Hematopoietic multipotent progenitor cell treated with erythropoietin and hydrocortisone succinate and interleukin-3 and kit ligand, for 6 days (in vitro differentiated cells): ENCODE measurements at places on chromosomes 6 and 20.

GRCh38 chr20:60313191-60313590 is 355.0 kb downstream of the CDH26 start:
- no peak for DNase-seq

GRCh38 chr6:65680232-65680631 is 26.8 kb downstream of the EYS start:
- DNase-seq = no peak

- no peak for DNase-seq
Measured at GRCh38 chr6:82176616-82177015, 70.9 kb downstream of the IBTK start.

- DNase-seq = no peak
Measured at GRCh38 chr6:14209000-14209399, 91.4 kb downstream of the CD83 start.

GRCh38 chr20:23449421-23449820 is 3.3 kb downstream of the CST11 start:
- peak; percentile 21 for DNase-seq

GRCh38 chr6:84441456-84441855 is 214.0 kb upstream of the CEP162 start:
- no peak for DNase-seq

GRCh38 chr6:18148304-18149025 is 6.4 kb downstream of the TPMT start:
- no peak for DNase-seq

DNA sequence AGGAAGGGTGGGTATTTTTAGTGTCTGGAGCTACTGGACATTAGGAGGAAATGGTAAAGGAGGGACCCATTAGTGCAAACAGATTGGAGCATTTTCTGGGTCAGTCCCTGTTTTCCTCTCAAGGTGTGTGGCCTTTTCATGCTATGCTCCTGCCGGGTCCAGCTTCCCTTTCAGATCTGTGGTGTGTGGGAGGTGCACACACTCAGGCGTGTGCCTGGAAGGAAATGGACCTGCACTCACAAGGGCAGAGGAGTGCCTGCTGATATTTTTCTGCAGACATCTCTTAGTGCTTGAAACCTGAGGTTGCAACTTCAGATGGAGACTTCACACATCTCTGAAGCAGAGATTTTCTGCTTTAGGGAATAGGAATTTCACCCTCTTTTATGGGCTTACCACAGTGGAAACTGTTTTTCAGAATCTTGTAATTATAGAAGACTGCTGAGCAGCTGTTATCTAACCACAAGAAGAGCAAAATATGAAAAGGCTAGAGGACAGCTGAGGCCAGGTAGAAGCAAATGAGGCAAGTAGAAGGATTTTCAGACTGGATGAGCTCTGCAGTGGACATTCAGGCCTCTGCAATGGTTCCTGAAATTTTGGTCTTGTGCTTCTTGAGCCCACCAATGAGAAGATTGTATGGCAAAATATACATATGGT is 764.3 kb downstream of the QKI start:
- DNase-seq = no peak

DNA sequence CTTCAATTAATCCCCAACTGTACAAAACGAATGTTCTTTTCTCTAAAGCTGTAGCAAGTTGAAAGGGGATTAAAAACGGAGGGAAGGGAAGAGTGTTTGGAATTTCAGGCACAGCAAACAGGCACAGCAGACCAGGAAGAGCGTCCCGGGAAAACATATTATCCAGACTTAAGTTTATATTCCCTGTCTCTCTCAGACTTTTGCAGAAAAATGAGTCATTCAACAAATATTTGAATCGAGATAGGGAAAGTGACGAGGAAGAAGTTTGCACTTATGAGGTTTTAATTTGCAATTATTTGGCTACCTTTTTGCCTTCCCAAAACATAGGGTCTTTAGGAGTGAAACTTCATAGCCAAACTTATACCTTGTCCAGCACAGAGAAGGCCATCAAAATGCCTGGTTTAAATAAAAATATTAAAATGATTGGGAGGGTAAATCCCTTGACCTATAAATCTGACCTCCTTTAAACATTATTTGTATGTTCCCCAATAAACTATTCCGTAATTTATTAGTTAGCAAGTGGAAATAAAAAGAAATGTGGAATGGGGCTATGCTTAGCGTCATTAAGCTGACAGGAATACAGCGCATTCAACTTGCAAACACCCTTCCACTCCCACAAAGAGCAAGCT is 16.0 kb downstream of the HFE start:
- DNase-seq = no peak

DNA sequence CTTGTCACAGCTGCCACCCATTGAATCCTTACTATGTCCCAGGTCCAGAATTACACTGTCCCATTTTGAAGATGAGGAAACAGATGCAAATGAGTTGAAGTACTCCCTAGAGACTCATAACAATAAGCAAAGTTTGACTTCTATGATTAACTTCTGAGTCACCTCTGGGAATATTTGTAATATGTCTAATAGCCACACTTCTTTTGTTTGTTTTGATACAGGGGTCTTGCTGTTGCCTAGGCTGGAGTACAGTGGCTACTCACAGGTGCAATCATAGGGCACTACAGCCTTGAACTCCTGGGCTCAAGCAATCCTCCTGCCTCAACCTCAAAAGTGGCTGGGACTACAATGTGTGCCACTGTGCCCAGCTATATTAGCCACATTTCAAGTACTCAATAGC is 11.4 kb upstream of the SOX12 start:
- DNase-seq = no peak

- DNase-seq = no peak
Measured at GRCh38 chr6:70601014-70601413, 34.3 kb downstream of the SDHAF4 start.

- DNase-seq = no peak
Measured at GRCh38 chr6:30113841-30114240, 951 bp upstream of the TRIM31 start.

DNA sequence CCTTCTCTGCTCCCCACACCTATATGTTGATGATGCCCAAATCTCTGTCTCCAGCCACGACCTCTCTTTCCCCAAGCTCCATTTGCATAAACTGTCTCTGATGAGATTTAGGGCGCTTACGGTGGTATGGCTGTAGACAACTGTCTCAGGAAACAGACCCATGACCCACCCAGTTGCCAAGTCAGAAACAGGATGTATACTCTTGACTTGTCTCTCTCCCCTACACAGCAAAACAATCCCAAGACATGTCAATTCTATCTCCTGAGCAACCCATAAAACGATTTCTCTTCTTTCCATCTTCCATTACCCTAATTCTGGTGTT is 13.9 kb downstream of the GNL1 start:
- no peak for DNase-seq

DNA sequence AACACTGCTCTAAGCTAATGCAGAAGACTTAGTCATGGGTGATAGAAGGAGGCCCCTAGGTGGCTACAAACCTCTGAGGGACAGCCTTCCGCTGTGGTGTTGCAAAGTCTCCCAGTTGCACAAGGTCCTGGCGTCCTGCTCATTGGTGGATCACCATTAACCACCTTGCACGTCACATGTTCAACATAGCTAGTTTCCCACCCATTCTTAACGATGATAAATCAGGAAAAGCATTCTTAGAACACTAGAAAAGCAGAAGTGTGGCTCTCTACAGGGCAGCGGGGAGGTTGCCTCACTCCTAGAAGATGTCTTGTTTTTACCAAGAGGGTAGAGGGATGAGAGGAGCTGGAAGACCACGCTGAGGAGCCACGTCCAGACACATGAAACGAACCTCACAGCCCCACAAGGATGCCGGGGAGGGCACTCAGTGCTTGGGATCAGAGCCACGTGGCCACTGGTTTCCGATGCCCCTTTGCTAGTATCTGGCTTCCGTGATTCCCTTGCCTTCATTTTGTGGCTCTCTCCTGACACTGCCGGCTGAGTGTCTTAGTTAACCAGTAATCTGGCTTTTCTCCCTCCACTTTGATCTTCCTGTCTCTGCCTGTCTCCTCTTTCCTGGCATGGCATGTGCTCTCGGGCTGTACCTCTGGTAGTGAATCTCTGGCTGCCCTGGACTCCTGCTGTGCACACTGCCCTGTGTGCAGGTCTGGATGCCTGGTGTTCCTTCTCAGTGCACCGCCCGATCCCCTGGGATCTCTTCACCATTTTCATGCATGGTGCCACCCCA is 91.4 kb upstream of the NEDD9 start:
- DNase-seq = peak; percentile 82

DNA sequence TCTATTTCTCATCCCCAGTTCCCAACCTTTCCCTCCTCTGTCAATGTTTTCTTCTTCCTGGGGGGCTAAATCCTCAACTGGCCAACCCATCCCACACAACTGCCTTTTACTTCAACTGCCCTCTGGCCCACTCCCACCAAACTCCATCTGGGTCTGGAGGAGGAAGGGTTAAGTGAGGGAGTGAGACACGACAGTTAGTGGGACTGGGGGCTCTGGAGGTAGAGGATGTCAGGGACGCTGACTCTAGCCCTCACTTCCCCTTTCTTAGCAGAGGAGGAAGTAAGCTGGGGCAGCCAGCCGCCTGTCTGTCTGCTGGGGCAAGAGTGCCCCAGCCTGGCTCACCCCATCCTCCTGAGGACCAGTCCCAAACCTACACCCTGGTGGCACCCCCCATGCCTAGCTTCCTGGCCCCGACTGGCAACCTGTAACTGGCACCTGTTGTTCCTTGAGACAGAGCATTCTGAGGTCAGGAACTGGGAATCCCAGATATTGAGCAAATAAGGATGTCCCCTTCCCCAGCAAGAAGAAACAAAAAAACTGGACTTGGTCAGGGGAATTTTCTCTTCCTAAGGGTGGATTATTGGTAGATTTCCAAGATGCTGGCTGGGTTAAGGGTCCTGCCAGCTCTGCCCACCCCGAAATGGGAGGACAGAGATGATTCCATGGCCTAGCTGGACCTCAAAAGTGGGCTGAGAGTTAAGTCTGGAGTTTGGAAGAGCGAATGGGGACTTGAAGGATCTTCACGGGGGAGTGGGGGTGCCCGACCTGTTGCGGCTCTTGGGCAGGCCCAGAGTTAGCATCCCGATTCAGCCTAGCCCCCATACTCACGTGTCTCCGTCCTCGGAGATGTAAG is 971 bp downstream of the NFKBIE start:
- peak; percentile 83 for DNase-seq

- peak; percentile 30 for DNase-seq
Measured at GRCh38 chr6:40713002-40713719, 126.0 kb upstream of the LRFN2 start.

- DNase-seq = no peak
Measured at GRCh38 chr20:32312718-32313424, 35.4 kb downstream of the KIF3B start.

DNA sequence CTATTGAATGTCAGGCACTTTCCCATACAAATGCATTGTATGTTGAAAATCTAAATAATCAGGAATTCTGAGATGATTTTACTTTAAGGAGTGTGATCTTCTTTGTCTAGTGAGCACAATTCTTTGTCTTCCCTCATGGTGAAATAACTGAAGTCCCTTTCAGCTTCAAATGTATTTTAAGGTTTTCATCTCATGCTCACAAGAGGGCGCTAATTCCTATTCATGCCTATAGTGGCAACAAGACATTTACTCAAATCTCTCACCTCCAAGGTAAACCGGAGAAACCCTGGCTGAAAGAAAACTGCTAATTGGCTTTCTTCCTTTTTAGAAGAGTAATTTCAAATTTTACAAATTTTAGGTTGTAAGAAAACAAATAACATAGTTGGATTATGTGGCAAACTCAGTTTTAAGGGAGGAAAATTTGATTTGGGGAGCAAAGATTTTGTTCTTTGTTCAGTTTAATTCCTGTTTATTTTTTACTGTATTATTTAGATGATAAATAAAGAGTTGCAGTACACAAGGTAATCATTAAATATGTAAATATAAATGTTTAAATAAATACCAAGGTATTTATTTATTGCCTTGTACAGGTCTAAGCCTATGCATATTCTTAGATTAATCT is 69.1 kb downstream of the SLC35F1 start:
- DNase-seq = peak; percentile 71

GRCh38 chr6:128464790-128465189 is 55.6 kb downstream of the PTPRK start:
- no peak for DNase-seq

DNA sequence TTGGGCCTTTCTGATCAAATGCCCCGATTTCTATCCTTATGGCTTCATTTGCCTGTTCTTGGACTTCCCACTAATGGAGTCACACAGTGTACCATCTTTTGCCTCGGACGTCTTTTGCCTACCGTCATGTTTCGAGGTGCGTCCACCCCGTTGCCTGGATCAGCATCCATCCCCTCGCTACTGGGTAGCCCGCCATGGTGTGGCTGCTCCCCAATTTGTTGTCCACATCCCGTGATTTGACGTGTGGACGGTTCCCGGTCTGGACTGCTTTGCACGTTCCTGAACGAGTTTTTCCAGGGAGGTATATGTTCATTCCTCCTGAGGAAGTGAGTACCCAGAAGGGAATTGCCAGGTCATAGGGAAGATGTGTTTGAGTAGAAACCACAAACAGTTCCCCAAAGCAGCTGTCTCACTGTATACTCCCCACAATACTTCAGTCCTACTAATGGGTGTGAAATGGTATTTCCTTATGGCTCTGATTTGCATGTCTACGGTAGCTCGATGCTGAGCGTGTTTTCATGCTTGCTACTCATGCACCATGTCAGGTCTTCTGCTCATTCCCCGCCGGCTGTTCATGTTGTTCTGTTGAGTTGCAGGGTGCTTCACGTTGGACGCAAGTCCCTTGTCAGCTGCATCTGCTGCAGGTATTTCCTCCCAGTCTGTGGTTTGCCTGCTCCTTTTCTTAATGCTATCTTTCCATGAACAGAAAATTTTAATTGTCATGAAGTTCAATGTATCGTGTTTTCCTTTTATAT is 86.8 kb upstream of the AFDN start:
- DNase-seq = no peak
